NCI-H446 treated with DMSO at 0.1 percent for 48 hours (cell line): ENCODE measurements at places on chromosomes 7 and 10.

DNA sequence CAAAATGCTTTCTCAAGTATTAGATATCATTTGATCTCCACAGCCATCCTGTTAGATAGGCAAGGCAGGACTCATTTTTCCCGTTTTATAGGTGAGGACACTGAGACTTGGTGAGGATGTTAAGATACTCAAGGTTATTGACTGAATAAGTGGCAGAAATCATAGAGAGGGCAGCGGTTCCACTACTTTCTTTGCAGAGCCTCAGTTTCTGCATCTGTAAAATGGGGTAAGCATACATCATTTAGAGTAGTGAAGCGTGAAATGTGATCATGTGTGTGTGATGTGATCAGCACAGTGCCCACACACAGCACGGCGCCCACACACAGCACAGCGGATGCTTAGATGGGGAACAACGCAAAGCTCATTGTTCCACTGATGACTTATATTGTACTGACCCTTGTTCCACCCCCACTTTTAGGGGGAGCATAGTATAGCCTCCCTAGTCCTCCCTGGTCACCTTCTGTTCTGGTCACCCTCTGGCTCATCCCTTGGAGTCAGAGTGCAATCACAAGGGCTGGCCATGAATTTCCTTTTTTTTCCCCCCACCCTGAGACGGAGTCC is 10.5 kb downstream of the UBTD1 start:
- no peak for DNase-seq

GRCh38 chr7:52009181-52009580 is 692.6 kb upstream of the COBL start:
- DNase-seq: no peak

GRCh38 chr10:88804083-88804812 is 1.7 kb downstream of the LIPM start:
- DNase-seq: no peak

GRCh38 chr7:156073366-156074052 is 261.2 kb upstream of the SHH start:
- no peak for DNase-seq

- DNase-seq: no peak
Measured at GRCh38 chr7:71348821-71349681, 217.1 kb downstream of the GALNT17 start.

DNA sequence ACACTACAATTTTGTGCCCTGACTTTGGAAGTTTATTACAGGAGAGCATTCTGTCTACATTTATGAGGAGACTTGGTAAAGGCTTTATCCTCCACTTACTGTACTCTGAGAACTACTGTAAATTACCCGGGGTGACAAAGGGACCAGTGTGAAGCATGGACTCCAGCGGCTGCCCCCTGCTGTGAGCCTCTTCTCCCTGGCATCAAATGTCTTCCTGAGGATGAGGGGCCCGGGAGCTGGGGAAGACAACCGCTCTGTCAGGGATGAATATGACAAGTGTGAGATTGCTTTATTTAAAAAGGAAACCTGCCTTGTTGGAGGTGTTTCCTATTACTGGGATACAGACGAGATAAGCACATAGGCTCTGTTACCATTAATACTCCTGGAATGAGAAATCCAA is 714.8 kb downstream of the CCSER2 start:
- DNase-seq: no peak

GRCh38 chr7:114530057-114530611 is 115.5 kb downstream of the FOXP2 start:
- no peak for DNase-seq

- no peak for DNase-seq
Measured at GRCh38 chr10:132408367-132408781, 11.4 kb downstream of the PWWP2B start.

DNA sequence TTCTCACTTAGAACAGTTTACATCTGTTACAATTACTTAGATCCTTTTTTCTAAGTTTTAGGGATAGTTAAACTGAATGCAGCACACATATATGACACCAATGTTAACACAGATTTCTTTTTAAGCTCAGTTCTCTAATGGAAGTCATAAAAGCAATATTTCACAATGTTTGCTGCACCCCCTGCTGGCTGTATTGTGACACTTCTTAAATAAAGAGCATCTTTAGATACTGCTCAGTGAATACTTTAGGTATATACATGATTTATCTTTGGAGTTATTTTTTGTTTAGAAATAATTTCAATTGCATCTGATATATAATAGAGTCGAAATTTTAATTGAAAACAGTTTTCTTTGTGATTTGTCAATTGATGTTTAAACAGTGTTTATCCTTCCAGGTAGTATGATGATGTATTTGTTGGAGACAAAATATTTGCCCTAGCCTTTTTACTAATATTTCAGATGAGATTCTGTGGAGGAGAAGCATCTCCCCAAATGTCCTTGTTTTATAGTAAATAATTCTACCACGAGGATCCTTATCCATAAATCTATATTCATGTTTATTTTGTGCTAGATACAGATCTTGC is 174.4 kb downstream of the ST7 start:
- DNase-seq: peak; percentile 26

- no peak for DNase-seq
Measured at GRCh38 chr10:124449170-124450011, 444 bp downstream of the NKX1-2 start.

GRCh38 chr10:30804478-30805055 is 175.0 kb upstream of the LYZL2 start:
- no peak for DNase-seq

GRCh38 chr7:73349763-73350162 is 21.8 kb downstream of the FKBP6 start:
- no peak for DNase-seq

DNA sequence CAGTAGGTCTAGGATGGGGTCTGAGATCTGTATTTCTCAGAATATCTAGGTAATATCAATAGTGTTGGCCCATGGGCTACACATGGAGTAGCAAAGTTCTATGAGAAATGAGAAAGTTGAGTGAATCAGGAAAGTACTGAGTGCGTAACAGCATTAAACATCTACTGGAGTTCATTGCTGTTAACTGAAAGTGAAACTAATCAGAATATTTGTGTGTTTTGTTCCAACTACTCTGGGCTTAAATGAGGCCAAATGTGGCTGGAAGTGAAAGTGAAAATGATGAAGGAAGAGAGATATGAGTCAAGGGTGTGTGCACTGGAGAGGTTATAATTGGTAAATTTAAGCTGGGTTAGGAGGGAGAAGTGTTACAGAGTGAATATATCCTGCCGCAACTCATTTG is 46.5 kb downstream of the TMEM106B start:
- DNase-seq: no peak

DNA sequence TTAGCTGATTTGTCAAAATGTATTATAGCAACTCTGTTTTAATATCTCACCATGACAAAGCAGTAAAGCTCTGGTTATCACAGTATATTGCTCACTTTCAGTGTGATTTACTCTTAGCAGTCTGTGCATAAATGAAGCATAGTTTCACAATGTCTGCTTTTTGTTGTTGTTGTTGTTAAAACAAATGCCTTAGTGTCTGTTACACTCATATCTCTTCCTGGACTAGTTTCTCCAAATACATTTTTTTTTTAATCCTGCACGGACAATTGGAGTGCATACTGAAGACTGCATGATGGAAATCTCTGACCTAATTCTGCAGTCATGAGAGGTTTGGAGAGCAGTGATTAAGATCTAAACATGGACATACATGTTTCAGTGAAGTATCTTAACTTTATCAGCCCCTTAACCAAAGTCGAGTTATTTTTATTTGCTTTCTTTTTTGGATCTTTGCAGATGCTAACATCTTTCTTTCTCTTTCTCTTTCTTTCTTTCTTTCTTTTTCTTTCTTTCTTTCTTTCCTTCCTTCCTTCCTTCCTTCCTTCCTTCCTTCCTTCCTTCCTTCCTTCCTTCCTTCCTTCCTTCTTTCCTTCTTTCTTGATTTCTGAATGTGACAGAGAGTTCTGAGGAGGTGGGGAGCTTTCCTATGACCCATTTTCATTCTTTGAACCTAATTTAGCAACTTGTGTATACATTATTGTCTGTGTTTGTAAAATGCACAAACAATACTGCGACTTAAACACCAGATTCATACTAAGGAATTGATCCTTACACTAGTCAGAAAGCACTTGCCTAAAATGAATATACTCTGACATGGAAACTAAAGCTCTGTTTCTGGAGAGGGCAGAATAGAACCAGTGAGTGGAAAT is 161.5 kb upstream of the AGR3 start:
- no peak for DNase-seq

- no peak for DNase-seq
Measured at GRCh38 chr7:158488181-158488971, 99.2 kb downstream of the PTPRN2 start.

DNA sequence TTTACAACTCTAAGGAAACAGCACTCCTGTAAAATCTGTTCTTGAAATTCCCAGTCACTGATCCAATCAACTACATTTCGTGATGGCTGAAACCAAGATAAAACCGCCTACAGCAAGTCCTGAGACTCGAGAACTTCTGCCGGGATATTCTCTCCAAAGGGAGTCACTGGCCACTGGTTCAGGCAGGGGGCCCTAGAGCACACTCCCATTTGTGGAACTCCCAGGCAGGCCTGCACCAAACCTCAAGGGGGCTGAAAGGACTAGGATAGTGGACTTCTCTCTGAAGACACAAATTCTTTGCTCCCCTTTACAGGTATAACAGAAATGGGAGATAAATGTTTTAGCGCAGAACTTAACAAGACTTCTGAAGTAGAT is 16.3 kb downstream of the CYTH3 start:
- no peak for DNase-seq

DNA sequence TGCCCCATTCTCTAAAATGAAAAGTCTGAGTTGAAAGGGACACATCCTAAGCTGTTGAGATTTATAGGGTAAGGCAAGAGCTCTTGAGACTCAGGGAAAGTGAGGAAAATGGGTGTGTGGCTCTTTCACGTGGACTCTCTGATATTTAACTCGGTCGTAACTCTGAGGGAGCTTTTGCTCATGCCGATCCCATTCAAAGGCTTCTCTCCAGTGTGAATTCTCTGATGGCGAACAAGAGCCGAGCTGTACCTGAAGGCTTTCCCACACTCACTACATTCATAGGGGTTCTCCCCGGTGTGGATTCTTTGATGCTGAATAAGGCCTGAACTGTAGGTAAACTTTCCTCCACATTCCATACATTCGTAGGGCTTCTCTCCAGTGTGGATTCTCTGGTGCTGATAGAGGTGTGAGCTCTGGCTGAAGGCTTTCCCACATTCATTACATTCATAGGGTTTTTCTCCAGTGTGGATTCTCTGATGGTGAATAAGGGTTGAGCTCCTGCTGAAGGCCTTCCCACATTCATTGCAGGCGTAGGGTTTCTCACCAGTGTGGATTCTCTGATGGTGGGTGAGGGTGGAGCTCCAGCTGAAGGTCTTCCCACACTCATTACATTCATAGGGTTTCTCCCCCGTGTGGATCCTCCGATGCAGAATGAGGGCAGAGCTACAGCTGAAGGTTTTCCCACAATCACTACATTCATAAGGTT is 10.4 kb downstream of the ZNF3 start:
- DNase-seq: no peak

DNA sequence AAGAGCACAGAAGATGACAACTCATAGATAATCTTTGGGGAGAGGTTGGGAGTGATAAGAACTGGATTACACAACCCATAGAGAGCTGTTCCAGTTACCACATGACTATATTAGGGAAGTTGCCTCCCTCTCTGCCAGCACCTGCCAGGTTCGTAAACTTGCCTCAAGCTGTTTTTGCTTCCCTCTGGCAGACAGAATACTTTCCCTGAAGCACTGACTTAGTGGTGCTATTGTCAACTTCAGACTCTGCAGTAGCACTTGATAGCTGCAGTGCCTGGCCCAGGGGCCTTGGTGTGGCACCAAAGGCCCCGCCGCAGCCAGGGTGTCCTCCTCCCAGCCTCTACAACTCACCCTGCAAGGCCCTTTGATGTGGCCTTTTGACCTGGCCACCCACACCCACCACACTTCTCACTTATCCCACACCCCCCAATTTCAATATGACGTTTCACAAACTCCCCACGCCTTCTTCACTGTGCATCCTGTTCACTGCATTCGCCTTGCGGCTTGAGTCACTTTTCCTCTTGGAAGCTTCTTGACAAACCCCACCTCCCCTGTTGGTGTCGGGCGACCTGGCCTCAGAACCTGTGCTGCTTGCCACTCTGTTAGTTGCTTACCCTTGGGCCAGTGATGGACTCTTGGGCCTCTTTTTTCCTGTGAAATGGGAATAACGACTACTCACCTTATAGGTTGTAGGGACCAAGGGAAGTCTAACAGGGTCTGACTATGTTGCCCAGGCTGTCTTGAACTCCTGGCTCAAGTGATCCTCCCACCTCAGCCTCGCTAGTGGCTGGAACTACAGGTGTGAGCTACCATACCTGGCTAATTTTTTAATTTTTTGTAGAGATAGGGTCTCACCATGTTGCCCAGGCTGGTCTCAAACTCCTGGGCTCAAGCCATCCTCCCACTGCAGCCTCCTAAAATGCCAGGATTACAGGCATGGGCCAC is 50.2 kb upstream of the PODXL start:
- DNase-seq: no peak

- DNase-seq: no peak
Measured at GRCh38 chr10:895324-895723, 36.2 kb downstream of the LARP4B start.

GRCh38 chr10:77001206-77001605 is 636.4 kb downstream of the KCNMA1 start:
- DNase-seq: no peak

GRCh38 chr7:74725840-74726239 is 48.0 kb upstream of the NCF1 start:
- DNase-seq: no peak

- DNase-seq: no peak
Measured at GRCh38 chr10:132176623-132177500, 9.9 kb upstream of the DPYSL4 start.

DNA sequence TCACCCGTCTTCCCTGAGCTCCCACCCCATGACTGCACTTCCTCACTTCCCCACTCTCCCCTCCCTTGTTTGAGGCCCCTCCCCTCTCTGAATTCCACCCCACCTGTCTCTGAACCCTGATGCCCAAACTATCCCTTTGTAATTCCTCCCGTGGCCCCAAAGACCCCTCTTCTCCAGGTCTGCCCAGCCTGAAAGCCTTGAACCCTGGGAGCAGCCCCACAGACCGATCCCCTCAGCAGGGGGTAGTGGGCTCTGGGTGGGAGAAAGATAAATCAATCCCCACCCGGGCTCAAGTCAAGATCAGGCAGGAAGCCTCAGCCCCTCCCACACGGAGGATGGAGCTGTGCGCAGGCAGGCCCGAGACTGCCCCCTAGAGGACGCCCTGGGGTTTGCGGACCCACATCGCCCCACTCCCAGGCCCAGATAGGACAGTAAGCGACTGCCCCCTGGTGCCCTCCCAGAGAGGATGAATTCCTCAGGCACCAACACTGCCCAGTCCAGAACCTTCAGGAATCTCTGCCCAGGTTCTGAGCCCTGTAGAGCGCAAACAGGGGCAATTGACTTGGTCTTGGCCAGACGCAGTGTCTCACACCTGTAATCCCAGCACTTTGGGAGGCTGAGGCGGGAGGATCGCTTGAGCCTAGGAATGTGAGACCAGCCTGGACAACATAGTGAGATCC is 11.7 kb downstream of the HSPB1 start:
- DNase-seq: peak; percentile 38

- no peak for DNase-seq
Measured at GRCh38 chr10:120369856-120370276, 87.2 kb upstream of the PLPP4 start.

- DNase-seq: no peak
Measured at GRCh38 chr7:106367018-106367420, 82.2 kb upstream of the NAMPT start.
